Activated CD4-positive, alpha-beta T cell treated with anti-CD3 and anti-CD28 coated beads, Interleukin-2, amount 50 U/mL, for 24 hours (primary cell): ENCODE measurements at places on chromosomes 2 and 18.

DNA sequence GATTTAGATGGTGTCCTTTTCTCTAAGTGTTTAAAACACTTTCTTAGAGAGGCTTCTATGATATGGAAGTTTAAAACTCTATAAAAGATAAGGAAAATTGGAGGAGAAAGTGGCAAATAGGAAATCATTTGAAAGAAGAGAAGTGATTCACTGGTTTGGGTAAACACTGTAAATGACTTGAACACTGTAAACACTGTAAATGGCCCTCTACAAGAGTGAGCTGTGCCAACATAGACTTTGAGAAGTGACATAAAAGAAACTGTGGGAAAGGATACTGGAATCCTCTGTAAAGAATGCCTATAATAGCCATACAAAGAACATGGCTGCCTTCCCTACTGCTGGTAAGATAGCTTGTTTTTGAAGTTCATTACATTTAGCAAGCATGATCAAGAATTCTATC is 210.9 kb upstream of the SIX3 start:
- no peak for DNase-seq

DNA sequence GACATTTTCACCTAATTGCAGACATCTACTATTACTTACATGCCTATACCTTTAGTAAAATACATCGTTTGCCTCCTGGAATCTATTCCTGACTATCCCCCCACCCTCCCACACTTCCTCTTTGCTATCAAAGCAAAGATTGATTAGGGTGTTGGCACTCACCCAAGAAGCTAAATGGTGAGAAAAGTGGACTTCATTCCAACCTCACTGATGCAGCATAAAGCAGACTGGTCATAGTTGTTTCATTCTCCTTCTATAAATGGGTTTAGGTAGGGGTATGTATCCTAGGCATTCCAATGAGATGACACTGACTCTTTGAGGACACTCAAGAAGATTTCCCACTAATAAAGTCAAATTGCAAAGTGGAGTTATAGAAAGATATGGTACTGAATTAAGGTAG is 97.4 kb downstream of the LRP1B start:
- DNase-seq: no peak

DNA sequence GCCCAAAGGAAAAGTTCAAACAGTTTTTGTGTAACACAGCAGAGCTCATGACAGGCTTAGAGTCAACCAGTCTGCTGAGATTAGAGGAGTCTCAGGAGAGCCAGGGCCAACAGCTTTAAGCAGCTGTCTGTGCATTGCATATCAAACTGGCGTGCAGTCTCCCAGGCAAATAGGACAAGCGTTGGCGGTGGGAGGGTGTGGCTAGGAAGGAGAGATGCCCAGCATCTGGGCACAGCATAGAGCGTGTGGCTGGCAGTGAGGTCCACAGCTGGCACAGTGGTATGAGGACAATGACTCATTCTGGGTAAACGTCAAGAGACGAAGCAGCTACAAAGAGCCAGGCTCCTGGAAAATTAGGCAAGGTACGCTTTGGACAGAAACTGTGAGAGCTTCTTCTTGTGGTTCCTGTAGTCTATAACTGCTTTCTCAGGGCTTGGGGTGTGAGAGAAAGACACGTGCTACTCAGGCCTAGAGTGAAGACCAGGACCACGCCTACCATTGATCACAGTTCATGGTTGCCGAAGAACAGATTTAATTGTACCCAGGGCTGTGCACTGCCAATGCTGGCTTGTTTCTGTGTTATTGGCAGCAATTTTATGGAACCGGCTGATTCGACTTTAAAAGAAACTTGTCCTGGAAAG is 14.8 kb downstream of the ZAP70 start:
- no peak for DNase-seq

GRCh38 chr18:44954257-44954656 is 273.6 kb downstream of the SETBP1 start:
- DNase-seq: no peak

DNA sequence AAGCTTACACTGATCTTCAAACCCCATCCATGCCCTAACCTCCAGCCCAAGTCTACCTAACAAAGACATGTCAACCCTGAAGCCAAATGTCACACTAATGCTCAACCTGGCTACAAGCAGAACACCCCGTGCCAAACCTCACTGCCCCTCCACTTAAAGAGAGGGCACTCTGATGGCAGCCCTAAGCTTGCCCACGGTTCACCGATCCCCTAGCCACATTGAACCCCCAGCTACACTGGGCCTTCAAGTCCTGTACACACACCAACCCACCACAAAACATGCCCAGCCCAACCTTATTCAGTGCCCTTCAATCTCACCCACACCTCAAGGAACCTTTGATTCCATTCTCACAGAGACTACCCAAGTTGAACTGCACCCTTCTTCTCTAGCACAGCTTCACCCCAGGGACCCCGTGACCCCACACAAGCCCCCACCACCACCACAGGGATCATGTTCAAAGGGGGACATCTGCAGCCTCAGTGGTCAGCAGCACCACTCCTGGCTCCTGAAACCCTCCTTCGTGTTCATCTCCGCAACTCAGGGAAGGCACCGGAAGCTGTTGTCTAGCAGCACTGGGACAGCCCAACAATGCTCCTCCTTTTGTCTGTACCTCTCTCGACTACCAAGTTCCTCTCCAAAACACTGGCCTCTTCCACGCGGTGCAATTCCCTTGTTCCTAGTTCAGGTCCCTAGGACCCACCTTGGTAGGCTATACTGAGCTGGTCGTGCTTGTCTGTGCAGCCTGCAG is 218.8 kb downstream of the CYP26B1 start:
- DNase-seq: no peak

DNA sequence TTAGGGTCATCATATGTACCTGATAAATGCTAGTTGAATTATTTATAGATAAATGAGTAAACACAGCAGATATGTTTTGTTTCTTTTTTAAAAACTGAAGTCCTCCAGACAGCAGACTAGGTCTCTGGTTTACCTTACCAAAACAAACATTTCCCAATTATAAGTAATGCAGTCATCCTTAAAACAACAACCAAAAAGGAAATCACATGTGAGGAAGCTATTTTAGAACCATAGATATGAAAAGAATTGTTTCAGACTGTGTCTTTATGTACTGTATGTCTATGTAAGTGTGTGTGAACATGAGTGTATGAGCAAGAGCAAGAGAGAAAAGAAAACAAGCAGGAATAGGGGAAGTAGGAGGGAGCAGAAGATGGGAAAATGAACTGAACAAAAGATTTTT is 441.0 kb downstream of the CPS1 start:
- no peak for DNase-seq

DNA sequence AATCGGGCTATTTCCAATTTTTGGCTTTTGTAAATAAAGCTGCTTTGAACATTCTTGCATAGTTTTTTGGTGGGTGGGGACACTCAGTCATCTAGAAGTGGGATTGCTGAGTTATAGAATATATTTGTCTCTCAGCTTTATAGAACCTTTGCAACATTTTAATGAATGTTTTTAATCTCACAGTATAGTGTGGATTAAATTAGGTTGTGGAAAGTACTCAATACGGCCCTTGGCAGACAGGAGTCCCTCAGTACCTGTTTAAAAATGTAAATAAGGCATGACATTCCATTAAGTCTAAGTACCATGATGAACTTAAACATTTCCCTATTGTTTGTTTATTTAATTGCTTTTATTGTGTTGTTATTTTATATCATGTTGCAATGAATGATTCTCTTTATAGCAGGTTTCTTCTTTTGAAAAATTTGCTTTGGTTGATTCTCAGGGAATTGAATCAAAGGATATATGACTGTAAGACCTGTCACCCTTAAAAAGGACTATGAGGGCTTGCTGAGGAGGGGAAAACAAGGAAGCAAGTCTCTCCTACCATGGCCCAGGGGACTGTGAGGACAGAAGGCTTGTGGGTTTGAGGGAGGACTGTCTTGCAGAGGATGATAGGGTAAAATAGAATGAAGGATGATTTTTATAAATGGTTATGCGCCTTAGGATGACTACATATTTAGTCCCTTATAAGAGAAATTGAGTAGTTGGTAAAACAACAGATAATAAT is 165.1 kb downstream of the RPIA start:
- no peak for DNase-seq

DNA sequence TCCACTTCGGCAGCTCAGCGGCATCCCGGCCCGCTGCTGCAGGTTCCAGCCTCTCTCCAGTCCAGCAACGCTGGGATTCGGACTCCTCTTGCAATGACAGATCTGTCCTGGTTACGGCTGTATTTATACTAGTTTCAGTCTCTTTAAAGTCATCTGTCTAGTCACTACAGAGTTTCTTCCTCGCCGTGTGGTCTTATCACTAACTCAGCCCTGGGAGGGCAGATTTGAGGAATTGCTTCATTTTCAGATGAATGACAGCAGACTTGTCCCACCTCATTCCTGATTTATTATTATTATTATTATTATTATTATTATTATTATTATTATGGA is 2.2 kb downstream of the KLHL29 start:
- no peak for DNase-seq

- DNase-seq: no peak
Measured at GRCh38 chr18:63440881-63441280, 18.6 kb upstream of the VPS4B start.

GRCh38 chr2:42438685-42439084 is 55.1 kb downstream of the KCNG3 start:
- no peak for DNase-seq

GRCh38 chr2:205660521-205661124 is 21.7 kb upstream of the NRP2 start:
- peak; percentile 9 for DNase-seq

DNA sequence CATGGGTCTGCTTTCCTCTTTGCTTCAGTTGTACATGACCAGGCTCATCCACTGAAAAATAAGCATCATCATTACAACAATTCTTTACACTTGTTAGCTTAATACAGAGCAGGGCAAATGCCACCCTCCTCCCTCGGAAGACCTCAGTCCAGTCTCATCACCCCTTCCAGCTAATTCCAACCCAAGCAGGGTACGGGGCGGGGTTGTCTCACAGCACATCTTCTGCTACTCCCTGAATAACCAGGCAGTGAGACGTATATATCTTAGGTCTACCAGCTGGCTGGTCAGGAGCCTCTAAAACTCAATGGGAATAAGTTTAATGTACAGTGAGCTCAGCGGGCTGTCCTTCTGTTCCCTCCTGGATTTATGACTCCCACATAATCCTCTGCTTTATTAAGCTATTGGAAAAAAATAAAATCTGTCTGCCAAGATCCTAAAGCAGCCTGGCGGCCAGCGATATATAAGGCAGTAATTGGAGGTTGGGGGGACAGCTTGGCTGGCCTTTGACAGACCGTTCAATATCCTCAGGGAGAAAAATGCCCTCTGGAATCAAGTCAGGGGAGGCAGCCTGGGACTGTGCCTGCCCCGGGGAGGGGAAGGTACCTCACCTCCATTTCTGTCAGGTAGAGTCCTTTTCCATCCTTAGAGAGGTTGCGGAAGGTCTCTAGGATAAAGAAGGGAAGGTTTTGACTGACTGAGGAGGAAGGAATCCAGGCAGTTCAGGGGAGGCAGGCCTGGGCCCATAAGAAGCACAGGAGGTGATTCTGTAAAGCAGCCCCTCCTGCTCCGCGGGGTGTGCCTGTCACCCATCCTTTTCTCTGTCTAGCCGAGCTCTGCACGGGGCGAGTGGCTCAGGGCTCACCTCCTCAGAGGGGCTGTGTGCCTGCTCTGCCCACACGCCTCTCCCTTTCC is 76.3 kb downstream of the CAPN13 start:
- no peak for DNase-seq

DNA sequence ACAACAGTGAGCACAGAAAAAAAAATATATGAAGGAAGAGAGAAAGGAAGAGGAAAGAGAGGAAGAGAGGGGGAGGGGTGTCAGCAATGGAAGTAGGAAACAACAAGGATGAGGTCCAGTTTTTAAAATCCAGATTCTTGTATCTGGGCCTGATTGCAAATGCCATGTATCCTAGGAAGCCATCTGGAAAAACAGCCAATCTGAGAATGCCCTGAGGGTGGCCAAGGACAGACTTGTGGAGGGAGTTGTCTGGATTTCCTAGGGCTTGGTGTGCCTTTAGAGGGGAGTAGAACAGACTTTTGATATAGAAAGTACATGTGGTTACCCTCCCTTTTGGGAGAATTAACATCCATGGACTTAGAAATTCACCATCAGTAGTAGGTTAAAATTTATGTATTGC is 47.1 kb downstream of the PRKCE start:
- no peak for DNase-seq

DNA sequence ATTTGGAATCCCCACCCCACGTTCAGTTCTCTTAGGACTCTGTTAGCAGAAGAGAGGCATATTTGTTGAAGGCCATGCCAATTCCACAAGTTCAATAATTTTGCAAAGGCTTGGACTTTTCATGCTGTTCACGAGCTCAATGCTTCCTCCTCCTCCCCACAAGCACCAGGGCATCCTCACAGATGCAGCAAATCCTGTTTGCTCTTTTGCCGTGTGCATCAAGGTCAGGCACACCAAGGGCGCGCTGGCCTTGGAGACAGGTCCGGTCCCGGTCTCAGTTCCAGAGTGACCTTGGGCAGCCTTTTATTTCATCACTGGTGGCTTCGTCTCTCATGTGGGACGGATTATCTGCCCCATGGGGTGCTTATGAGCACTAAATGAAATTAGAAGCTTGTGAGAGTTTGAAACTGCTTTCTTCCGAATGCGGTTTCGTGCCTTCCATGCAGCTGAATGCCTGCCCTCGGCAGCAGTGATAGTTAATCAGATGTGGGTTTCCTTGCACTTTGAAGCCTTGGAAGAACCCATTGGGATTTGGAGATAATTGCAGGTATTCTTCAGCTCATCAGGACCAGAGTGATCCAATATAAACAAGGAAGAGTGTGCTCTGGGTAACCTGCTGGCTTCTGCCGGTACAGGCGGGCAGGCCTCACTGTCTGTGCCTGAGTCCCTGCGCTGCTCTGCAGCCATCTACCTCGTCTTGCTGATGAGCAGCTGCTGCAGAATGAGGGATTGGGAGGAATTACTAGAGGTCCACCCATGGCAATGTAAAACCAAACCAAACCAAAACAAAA is 140.8 kb downstream of the SH3BP4 start:
- DNase-seq: no peak

DNA sequence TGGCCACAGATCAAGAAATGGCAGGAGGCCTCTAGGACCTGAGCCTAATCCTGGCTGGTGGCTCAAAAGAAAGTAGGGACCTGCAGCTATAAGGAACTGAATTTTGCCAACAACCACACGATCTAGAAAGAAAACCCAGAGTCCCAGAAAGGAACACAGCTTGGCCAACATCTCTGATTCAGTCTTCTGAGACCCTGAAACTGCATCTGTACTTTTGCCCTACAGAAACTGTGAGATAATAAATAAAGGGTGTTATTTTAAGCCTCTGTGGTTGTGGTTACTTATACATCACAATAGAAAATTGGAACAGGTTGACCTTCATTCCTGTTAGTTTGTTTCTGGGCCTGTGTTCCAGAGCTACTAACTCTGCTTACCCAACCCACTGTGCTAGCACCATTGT is 356.8 kb upstream of the ST6GAL2 start:
- no peak for DNase-seq
